ENCODE measurements at places on chromosomes 12 and 14.

DNA sequence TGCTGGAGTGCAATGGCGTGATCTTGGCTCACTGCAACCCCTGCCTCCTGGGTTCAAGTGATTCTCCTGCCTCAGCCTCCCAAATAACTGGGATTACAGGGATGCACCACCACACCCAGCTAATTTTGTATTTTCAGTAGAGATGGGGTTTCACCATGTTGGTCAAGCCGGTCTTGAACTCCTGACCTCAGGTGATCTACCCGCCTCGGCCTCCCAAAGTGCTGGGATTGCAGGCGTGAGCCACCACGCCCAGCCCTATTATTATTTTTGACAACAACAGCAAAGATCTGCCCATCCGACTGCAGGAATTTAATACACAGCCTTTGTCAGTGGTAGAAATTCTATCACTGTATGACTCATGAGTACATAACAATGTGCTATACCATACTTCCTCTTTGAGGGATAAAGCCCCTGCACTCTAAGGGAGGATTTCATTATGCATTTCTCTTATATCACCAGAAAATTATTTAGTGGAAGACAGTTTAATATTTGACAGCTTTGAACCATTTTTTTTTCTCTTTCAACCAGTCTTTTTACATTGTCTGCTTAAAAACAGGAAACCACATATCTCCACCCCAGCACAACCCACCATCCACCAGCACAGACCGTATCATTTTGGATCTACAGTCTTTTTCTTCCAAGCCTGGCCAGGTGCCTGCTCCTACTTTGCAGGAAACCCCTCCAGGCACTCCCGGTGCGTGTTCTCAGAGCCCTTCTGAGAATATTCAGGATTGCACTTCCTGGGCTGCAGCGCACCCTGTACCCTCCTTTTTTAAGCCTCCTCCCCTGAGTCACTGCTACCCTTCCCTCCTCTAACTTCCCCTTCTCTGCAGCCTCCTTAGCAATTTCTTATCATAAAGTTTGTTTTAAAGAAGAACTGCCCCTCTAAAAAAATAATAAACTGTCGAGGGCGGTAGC, 594 bp downstream of the ARHGDIB start:
- no peak for DNase-seq

DNA sequence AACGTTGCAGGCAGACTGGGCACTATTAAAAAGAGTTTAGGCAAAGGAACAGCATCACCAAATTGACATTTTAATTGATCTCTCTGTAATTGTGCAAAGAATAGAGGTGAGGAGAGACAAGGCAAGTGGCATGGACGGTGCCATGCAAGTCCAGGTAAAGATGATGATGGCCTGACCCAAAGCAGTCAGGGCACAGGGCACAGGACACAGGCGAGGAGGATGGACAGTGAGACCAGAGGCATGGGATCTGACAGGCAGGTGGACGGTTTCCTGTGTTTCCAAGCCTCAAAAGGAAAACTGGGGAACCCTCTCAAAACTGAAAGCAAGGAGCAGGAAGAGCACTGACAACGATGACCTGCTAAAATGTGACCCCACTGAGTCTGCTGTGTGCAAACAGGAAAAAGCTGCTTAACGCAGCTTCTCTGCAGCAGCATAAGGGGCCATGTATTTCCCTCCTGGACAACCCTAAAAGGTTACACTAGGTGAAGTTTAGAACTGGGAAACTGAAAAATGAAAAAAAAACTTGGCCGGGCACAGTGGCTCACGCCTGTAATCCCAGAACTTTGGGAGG, 50.9 kb downstream of the CLIP1 start:
- DNase-seq: no peak

DNA sequence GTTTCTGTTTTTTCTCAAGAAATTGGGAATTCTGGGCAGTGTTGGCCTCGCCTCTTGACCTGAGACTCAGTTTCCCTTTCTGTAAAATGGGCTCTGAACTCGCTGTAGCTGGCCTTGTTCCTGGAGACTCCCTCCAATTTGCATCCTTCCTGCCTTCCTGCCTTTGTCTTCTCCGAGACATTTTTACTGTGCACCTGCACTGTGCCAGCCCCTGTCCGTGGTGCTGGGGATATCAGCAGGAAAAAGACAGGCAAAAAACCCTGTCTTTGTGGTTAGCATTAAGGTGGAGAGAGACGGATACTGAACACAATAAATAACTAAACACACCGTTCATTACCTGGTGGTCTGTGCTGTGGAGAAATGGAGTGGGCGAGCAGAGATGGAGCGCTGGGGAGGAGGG, 129.8 kb downstream of the AACS start:
- no peak for DNase-seq

GRCh38 chr14:48580692-48581091, 905.3 kb upstream of the MDGA2 start:
- no peak for DNase-seq

- no peak for DNase-seq
Observed at GRCh38 chr12:5556946-5557673, 125.2 kb downstream of the NTF3 start.

DNA sequence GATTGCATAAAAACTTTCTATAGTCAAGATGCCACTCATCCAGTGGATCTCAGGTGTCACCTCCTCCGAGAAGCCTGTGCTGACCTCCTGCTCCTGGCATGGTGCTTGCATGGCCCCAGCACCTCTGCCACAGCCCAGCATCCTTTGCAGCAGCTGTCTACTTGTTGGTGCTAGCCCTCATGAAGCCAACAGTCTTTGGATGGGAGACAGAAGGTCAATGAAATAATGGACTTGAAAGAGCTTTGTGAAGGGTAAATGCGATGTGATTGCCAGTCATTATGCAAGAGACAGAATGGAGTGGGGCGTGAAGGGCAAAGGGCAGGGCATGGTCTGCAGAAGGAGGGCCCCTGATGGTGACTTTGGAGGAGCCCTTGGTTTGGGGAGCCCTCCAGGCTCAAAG, 63.0 kb upstream of the CLMN start:
- DNase-seq: no peak

DNA sequence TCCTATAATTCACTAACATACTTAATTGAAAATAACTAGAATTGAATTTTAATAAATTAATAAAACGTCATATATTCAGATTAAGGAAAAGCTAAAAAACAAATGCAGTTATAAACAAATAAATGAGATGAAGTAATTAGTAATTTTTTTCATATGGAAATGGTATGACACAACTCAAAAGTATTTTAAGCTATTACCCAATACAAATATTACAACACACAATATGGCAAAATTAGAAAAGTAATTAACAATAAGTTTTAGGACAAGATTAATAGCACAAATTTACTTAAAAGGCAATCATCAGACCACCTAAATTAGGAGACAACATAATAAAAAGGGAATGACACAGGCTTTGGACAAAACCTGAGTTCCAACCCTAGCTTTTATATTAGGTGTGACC, 81.7 kb downstream of the EEA1 start:
- DNase-seq: no peak

DNA sequence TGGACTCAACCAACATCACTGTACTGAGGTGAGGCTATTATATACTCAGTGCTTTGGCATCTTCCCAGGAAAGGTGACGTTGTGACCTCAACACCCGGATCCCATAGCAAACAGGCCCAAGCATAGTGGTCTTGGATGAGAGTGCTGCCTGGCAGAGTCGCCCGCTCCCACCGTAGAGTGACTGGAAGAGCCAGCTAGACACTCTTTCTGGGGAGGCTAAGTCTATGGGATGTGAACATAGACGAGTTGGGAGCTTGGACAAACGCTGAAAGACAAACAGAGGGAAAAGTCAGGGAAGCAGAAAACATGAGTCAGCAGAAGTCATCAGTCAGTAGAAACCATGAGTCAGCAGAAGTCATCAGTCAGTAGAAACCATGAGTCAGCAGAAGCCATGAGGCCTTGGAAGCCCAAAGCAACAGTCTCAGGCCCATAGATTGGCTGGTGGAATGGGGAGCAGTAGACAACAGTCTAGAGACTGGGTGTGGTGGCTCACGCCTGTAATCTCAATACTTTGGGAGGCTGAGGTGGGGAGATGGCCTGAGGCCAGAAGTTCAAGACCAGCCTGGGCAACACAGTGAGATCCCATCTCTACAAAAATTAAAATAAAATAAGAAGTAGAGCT, 66.4 kb upstream of the MAP1LC3B2 start:
- no peak for DNase-seq

GRCh38 chr12:32134101-32134888, 27.6 kb downstream of the BICD1 start:
- DNase-seq: no peak

DNA sequence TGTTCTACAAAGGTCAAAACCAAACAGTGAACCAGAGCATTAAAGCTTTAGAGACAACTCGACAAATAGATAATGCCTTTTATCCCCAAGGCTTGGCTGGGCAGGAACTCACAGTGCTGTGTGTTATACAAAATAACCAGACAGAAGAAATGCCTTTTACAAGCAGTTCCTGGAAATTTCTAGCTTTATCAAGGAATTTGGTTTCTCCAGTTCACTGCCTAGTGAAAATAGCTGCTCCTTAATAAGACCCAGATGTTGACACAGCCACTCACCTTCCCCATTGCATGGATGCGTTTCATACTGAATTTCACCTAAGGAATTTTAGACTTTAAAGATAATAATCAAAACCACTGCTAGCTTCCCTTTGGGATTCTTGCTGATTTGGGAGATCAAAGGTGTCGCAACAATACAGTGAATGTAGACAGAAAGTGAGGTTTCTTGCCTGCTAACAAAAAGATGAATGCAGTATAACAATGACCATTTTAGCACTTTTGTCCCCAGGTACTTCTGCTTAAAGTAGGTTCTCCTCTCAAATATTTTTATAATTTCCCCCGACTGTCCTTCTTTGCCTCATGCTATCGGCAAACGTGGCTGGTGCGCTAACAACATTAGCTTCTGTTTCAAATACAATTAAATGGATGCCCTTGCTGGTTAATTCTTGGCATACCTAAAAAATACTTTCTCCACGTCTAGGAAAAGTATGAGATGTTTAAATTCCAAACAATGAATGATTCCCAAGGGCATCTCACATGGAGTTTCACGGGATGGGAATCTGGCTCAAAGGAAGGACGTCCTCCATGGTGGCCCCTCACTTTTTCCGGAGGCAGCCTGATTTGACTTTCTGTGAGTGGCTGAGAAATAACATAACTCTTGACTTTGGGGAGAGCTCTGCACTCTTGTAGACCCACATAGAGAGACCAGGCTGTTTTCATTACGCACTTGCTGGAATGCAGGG, 162.4 kb downstream of the C12orf75 start:
- no peak for DNase-seq

DNA sequence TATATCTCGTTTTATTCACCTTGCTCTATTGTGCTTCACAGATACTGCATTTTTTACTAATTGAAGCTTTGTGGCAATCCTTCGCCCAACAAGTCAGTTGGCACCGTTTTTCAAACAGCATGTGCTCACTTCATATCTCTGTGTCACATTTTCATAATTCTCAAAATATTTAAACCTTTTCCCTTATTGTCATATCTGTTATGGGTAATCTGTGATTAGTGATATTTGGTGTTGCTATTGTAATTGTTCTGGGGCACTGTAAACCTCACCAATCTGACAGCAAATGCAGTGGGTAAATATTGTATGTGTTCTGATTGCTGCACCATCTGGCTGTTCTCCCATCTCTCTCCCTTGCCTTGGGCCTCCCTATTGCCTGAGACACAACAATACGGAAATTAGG, 191.3 kb downstream of the BTG1 start:
- no peak for DNase-seq

- no peak for DNase-seq
Observed at GRCh38 chr12:43113135-43113534, 438.9 kb downstream of the ADAMTS20 start.
